Stimulated activated CD8-positive, alpha-beta memory T cell treated with anti-CD3 and anti-CD28 coated beads, Interleukin-4, amount 100 ng/mL, for 48 hours (primary cell): ENCODE measurements at places on chromosomes 3 and 15.
A peak's percentile ranks its signal among the peaks of the same experiment; 100 is the strongest.

DNA sequence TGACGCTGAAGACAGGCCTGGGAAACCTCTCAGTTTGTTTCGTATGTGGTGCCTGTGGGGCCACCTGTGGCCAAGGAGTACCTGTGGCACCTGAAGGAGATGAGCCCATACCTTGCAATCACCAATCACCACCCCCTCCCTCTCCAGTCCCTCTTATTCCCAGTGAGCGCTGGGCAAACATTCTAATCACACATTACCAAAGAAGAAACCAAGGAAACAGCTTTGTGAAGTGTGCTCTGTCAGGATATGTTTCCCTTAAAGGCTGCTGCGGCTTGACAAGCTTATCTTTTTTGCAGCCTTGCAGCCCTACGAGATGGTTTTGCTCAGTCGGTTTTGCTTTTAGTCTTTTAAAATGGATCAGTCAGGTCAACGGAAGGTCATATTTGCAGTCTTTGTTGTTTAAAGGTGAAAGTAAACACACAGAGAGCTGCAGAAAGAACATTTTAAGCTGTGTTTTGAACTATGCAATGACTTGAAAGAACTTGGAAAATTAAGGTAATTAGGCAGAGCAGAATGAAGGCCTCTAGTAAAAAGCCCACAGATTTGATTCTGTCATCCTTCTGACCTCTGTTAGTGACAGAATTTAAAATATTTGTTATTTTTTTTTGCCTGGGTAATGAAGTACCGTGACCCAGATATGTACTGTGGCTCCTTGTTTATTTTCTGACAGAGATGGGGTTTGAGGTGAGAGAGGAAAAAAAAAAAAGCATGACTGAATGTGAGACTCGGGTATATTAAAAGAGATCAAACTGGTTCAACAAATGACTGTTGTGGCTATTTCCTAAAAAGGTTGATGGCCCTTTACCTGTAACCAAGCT, 461.4 kb downstream of the NSUN3 start:
- no peak for DNase-seq

- DNase-seq: no peak
These were observed 86.5 kb upstream of the MYZAP start for GRCh38 chr15:57505056-57505715.

DNA sequence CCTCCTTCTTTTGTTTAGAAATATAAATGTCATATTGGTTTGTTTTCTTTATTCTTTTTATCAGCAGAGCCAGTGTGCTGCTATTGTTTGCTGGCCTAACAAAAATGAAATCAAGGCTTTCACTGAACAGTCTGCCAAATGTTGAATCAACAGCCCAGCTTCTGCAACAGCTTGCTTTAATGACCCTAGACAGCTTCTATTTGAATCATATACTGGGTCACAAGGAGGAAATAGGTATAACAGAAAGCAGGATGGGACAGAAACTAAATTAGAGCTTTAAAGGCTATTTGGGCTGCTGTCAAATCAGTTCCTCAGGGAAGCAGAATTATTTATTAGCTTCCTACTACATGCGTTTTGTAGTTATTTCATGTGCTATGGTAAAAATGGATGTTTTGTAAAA, 12.1 kb upstream of the DNAJC13 start:
- no peak for DNase-seq

DNA sequence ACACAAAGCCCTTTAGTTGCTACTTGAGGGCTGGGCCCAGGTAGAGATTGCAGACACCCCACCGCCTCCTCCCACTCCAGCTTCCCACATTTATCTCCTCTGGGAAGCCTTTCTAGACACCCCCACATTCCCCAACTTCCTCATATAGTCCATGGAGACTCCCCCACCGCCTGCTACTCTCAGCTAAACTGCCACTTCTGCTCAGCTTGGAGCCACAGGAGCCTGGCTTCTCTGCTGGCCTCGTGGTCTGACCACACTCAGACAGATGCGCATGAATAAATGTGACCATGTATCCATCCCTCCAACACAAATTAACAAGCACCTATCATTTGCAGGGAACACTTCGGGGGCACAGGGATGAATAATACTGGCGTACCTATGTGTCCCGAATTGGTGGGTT, 10.5 kb upstream of the ACSBG1 start:
- DNase-seq: no peak

DNA sequence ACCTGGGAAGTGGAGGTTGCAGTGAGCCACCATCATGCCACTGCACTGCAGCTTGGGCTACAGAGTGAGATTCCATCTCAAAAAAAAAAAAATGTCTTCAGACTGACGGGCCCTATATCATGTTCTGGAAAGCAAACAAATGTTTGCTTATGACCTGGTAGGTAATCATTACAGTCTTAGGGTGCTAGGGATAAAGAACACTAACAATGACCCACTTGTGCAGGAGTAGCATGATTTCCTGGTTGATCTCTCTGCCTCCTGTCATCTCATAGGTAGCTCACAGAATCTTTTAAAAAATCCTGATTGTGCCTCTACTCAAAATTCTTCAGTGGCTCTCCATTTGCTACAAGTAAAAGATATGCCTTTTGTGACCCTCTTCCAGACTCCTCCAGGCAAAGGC, 74.5 kb upstream of the TSPAN3 start:
- DNase-seq: no peak

DNA sequence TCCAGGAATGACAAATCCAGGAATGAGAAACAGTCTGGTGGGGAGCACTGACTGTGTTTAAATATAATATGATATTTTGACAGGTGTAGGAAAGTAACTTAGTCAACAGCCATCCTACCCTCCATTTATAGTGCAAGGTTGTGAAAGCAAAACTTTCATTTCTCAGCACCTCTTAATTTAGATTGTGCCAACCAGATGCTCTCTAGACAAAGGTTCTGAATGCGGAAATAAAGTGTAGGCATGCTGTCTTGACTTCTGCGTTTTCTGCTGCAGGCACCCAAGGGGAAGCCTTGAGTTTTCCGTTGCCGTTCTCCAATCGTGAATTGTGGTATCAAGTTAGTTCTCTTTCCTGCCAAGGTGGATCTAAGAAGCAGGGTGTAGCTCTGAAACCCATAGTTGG, 261.9 kb upstream of the SUCLG2 start:
- no peak for DNase-seq

DNA sequence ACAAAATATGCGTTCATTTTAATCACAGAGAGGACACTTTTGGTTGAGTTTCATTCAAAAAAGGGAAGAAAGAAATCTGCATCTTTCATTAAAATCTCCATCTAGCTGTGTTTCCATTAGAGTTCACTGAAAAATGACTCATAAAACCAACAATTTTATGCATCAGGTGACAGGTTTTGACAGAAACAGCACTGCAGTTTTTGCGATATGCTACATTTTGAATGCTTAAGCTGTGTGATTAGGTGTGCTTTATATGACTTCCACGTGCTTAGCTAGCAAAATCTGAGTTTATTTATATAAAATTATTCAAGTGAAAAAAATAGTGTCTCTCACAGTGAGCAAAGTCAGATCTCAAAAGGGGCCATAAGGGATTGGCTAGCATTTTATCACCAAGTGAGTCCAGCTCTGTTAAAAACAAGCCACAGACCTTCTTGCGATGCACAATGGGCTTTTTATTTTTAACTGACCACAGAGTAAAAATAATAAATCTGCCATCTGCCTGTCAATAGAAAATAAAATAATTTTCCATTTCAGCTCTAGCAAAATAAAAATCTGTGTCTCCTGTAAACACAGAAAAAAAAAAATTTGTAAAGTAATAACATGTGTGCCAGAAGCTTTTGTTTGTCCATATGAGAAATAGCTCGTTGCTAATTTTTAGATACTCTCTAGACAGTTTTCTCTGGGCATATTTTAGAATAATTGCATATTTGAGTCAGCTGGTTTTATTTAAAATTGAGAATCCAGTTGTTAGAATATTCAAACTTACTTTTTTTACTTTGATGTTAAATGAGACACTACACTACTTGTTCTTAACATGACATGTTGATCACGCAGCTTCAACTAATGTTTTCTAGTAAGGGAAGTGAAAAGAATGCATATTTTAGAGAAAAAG, 409.8 kb downstream of the ROBO2 start:
- no peak for DNase-seq

DNA sequence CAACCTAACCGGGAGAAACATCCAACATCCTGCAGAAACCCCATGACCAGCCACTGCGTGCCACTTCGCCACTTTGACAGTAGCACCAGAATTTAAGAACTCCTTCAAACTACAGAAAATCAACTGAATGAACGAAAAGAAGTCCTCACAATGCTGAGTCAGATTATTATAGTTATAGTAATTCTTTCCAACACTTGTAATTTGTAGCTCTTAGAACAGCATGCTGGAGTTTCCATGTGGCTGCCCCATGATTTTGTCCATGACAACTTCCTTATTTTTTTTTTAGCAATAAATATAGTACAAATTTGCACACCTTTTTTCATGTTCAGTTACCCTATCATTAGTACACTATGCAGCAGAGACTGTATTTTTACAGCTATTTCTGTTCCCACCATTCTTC, 26.1 kb upstream of the SSR3 start:
- no peak for DNase-seq

- no peak for DNase-seq
These were observed 13.4 kb downstream of the PML start for GRCh38 chr15:74007820-74008371.

DNA sequence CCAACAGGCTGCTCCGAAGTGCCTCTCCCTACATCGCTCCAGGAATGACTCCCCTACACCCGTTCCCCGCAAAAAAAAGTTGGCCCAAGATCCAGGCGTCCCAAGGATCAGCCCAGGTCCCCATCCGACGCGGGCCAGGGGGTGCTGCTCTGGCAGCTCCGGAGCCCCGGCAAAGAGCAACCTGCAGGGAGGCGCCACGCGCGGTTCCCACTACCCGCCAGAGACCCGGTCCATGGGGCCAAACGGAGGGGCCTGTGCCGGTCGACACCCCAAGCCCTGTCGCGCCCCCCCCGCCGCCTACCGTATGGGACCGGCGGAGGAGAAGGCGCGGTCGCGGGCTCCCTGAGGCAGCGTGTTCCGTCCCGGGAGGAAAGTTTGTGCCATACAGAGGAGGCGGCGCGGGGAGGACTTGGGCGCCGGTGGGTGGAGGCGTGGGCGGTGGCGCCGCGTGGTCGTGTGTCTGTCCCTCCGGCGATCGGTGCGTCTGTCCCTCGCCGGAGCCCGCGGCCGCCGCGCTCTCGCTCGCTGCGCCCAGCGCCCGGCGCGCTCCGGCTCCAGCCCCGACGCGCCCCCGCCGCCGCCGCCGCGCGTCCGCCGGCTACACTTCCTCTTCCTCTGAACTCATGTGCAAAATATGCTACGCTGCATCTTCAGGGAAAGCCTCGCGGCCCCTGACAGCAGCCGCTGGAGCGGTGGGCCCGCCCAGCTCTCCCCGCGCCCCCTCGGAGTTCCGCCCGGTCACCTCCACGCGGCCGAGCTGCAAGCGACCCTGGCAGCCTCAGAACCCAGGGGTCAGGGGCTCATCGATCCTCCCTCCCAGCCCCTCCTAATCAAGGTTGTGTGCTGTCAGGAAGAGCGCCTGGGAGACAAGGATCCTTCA, at the start of gene RFTN1:
TSS of gene RFTN1 (minus strand) at position 559 of the 880 bp plus-strand sequence. CDS start 19,830 bp downstream, outside the sequence.
- peak; percentile 68 for DNase-seq

- DNase-seq: no peak
These were observed 13.9 kb downstream of the PLXND1 start for GRCh38 chr3:129592381-129593131.

GRCh38 chr3:66473181-66473580, 27.6 kb downstream of the LRIG1 start:
- no peak for DNase-seq

- no peak for DNase-seq
These were observed 42.5 kb upstream of the KCNH8 start for GRCh38 chr3:19105826-19106225.

DNA sequence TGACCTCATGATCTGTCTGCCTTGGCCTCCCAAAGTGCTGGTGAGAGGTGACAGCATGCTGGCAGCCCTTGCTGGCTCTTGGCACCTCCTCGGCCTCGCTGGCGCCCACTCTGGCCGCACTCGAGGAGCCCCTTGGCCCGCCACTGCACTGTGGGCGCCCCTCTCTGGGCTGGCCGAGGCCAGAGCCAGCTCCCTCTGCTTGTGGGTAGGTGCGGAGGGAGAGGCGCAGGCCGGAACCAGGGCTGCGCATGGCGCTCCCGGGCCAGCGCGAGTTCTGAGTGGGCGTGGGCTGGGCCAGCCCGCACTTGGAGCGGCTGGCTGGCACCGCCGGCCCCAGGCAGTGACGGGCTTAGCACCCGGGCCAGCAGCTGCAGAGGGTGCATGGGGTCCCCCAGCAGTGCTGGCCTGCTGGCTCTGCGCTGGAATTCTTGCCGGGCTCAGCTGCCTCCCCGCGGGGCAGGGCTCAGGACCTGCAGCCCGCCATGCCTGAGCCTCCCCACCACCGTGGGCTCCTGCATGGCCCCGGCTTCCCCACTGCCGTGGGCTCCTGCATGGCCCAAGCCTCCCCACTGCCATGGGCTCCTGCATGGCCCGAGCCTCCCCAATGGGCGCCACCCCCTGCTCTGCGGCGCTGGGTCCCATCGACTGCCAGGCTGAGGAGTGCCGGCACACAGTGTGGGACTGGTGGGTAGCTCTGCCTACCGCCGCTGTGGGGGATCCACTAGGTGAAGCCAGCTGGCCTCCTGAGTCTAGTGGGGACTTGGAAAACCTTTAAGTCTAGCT, 76.4 kb upstream of the OSBPL11 start:
- no peak for DNase-seq

- DNase-seq: no peak
These were observed 37.0 kb downstream of the CLDN18 start for GRCh38 chr3:138046955-138047354.

DNA sequence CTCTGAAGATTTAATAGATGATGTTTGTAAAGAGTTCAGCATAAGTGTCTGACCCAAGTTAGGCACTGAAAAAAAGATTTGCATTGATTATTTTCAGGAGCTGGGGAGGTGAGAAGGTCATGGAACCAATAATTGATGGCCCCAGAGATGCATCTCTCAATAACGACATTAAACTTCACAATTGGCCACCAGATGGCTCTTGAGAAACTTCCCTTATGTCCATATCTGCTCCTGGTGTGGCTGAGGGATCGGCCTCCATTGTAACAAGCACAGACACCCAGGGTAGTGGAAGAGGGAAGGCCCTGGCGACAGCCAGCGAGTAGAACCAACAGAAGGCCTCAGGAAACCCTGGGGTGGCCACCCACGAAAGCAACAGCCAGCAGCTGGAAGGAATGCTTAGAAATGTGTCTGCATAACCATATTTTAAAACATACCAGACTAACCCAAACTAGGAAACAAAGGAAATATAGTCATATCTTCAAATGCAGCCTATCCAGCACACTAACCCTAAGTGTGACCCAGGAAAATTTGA, 536.7 kb downstream of the SOX2 start:
- no peak for DNase-seq

- no peak for DNase-seq
These were observed 383.0 kb downstream of the ZBTB20 start for GRCh38 chr3:114764056-114764492.

DNA sequence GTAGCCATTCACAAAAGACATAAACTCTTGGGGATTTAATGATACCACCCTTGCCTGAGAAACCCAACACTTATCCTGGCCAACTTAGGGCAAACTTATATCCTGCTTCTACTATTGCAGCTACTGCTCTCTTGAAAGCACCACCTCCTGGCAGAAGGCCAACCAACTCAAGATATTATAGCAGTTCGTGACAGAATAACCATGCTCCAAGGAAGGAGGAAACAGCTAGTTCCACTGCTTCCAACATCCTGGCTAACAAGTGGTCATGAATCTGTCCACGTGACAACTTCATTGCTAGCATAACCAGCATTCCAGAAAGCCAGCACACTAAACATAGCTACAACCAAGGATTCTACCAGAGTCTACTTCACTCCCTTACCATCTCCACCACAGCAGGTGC, 1037.5 kb downstream of the TBL1XR1 start:
- no peak for DNase-seq
